ENCODE measurements at places on chromosomes 2 and 18.

GRCh38 chr2:35783723-35784122 is 571.9 kb upstream of the CRIM1 start:
- peak; percentile 27 for DNase-seq

DNA sequence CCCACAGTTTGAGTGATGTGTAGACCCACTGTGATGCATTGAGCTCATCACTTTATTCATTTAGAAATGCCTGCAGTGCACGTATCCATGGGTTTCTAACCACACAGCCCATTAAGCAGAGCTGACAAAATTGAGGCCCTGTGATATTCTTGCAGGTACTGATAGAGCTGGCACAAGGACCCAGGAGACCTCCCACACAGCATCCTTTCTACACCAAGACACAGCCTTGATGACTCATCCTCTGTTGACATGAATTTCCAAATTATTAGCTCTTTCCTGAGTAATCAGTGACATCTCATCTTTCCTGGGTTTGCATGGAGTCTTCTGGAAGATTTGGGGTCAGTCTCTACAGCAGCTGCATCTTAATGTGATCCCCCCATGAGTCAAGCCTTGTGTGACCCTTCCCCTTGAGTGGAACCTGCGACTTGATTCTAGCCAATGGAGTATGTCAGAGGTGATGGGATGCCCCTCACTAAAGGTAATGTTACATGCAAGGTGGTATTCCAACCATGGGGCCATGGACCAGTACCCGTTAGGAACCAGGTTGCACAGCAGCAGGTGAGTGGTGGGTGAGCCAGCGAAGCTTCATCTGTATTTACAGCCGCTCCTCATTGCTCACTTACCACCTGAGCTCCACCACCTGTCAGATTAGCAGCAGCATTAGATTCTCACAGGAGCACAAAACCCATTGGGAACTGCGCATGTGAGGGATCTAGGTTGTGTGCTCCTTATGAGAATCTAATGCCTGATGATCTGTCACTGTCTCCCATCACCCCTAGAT is 181.1 kb upstream of the ARL4C start:
- no peak for DNase-seq

- DNase-seq = no peak
Observed at GRCh38 chr2:202270487-202270886, 4.9 kb downstream of the NOP58 start.

GRCh38 chr2:121555008-121555407 is 24.3 kb downstream of the RNU4ATAC start:
- no peak for DNase-seq

- DNase-seq = no peak
Observed at GRCh38 chr2:140316345-140316744, 1536.2 kb upstream of the NXPH2 start.

DNA sequence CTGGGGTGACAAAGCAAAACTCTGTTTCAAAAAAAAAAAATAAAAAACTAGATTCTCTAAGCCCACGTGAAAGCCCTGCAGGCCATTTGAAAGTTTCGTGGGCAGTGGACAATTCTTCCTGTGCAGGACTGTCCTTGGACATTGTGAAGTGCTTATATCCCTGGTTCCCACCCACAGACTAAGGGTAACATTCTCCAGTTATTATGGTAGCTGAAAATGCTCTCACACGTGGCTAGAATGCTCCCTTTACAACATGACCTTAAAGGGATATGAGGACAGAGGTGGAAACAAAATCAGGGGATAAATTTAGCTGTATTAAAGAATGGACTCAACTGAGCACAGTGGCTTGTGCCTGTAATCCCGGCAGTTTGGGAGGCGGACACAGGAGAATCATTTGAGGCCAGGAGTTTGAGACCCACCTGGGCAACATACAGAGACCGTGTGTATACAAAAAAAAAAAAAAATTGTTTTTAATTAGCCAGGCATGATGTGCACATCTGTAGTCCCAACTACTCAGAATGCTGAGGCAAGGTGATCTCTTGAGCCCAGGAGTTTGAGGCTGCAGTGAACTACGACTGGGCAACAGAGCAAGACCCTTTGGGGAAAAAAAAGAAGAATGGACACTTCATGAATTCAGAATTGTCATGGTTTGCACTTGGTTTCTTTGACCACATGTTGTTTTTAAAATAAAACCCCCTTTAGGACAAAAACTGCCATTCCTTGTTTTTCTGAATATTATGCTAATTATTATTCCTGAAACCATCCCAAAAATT is 167.9 kb downstream of the MGAT5 start:
- no peak for DNase-seq

DNA sequence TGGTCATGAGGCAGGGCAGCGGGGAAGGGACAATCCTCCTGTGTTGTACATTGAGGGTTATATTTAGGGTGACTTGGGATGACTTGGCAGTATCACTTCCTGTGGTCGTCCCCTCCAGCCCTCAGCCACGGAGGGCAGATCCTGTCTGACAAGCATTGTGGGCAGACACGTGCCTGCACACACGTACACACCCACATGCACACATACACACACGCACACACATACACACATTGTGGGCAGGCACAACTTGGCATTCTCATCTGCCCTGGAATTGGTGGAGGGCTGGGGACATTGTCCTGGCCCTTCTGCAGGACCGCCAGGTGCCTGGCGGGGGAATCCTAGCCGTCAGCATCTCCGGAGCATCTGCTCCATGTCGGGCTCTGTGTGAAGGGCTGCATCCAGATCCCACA is 47.6 kb downstream of the ODC1 start:
- DNase-seq = no peak

DNA sequence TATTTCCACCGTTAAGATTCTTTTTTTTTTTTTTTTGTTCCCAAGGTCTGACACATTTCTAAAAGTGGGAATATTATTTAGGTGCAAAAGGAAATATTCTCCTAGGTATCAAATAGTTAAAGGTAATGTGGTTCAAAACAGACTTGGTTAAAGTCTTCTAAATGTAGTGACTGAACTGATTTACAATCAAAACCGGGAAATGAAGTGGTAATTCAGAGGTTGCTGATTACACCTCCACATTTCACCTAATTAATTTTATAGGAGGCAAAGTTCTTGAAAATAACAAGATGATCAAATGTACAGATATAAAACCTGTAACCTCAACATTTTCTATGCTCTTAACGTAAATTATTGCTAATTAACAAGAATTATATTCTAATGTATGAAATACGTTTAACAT is 5.1 kb downstream of the BCL11A start:
- no peak for DNase-seq

DNA sequence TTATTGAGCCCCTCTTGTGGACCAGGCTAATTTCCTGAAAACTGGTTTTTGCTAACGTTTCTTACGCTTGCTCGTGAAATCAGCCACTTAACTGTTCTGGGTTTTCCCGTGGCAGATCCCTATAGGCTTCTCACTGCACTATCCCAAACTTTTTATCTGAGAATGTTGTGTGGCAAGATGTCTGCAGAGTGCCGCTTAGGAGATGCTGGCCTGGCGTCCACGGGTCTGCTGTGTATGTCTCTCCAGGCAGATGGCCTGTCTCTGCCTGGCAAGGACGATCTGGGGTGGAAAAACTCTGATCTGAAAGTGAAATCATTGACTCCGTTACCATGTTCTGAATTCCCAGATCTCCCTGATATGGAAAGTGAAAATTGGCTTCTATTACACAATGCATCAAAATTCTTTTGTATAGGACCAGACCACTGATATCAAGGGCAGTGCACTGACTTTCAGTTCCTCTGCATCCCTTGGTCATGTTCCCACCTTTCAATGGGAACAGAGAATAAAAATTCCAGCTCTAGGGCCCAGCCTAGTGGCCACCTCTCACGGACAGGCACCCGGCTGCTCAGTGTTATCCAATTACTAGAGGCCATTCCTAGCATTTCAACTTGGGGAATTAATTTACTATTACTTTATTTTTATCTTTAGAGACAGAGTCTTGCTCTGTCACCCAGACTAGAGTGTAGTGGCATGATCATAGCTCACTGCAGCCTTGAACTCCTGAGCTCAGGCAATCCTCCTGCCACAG is 154.6 kb downstream of the ACOXL start:
- no peak for DNase-seq

DNA sequence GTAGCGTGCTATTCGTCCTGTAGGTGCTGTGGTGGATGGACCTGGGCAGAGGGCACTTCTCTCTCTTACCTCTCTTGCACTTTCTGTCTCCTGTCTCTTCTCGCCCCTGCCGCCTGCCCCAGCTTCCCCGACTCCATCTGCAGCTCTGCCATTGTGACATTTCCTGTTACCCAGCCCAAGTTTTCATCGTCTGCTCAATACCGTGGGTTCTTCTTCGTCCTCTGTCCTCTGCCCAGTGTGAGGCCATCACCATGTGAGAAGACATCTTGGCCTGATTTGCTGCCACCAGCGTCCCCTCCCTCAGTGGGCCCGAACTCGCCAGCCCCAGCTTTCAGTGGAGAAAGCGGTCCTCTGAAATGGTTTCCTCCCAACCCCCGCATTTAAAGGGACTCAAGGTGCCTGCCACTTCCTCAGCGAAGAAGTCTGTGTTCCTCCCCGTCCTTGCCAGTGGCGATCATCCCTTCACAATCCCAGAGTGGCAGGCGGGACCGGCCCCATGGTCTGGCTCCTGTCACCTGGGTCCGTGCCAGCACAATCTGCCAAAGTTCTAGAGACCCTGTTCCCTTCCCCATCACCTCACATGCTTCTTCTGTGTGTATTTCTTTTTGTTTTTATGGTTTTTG is 18.0 kb downstream of the TGOLN2 start:
- DNase-seq = no peak

DNA sequence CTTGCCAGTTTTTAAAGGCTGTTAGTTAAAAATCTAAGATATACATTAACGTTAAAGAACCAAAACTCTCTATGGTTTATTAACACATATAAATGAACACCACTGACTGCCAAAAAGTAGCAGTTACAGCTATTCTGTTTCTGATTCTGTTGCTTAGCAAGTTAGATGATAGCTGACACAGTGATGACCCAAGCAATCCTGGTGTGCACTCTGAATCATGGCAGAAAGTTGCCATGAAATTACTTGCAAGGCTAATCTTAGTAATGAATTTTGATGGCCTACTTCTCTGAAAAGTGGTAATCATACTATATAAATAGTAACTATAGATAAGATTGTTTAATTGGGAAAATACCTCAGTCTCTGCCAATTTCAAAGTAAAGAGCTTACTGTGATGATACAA is 57.7 kb downstream of the ROCK2 start:
- DNase-seq = no peak

DNA sequence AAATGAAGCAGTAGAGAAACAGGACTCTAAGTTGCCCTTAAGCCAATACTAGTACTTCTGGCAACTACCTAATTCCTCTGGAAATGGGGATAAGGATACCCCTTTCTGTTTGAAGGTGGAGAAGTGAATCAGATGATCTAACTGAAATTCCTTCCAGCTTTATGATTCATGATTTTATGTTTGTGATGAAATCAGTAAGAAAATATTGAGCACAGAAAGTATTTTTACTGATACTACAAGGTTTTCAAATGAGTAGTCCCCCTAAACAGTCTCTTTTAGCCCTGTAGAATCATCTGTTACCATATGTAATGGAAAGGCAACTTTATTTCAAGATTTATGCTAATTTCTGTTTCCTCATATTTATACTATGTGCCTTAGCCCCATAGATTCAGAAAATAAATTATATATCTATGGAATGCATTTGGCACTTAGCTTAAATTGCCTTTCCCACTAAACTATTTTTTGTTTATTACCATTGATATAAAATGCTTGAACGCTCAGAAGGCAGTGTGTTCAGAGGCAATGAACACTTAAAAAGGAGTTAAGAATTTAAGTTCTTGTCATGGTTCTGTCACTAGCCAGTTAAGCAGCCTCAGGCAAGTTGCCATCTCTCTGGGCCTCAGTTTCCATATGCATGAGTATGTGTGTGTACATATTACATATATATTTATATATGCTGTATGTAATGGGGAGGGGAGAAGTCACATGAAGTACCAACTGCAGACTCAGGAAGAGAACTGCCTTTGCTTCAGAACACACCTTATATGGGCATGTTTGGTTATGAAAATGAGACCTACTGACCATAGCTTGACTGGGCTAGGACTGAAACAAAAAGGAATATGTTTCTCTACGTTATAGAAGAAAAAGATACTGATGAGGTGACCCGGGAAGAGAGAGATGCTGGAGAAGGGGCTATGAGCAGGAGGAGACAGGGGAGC is 97.7 kb downstream of the CDC42EP3 start:
- DNase-seq = no peak

DNA sequence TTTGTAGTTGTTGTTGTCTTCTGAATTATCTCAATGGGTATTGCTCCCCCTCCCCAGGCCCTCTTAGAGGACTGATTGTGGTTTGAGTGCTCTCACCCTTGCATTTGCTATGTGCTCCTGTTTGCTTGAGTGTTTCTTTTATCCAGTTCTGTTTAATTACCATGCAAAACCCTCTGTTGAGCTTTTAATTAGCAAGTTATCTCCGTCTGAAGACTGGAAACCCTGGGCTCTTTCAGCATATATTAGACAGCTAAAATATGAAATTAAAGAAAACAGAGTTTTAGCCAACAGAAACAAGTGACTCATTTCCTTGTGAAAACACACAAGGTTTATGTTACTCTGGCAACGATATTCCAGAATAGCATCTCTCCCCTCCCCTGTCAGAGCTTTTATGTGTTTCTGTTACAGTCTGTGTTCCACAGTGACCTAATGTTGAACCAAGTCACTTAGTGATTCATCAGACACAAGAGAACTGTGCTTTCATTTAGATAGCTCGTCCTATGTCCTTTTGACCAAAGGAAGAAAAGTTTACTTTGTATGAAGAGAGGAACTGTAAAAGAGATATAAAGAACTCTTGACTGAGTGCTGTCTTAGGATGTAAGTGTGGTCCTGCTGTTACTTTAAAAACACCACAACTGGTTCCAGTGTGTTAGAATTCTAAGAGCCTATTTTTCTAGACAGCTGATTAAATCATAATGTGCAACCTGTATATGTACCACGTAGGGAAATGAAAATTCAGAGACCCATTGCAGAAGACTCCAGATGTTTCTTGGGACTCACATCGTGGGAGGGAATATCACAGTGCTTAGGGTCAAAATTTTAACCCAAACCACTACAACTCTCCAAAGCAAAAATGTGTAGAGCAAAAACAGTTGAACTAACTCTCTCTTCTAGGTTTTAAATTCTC is 172.8 kb upstream of the RBMS1 start:
- DNase-seq = peak; percentile 88

- no peak for DNase-seq
Observed at GRCh38 chr2:26892133-26892532, 44.2 kb downstream of the DPYSL5 start.

DNA sequence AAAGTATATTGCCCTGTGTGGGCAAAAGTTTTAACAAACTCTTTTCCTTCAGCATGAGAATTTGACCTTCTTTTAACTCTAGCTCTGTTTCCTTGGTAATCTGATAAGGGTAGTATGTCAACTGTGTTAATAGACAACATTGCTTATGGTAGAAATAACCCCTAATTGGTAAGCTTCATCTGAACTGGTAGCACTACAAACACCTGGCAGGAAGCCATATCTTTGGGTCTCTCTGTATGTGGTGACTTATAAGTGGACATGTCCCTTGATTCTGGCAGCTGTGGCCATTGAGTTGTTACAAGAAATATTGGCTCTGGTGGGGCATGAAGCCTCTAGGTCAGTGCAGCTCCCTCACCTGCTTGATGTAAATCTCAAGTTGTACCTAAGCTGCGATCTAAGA is 46.9 kb downstream of the MBD5 start:
- no peak for DNase-seq

- DNase-seq = no peak
Observed at GRCh38 chr2:191363267-191363666, 118.1 kb downstream of the MYO1B start.

Data from Caki2 (cell line).